ENCODE measurements at places on chromosomes 4 and X.

DNA sequence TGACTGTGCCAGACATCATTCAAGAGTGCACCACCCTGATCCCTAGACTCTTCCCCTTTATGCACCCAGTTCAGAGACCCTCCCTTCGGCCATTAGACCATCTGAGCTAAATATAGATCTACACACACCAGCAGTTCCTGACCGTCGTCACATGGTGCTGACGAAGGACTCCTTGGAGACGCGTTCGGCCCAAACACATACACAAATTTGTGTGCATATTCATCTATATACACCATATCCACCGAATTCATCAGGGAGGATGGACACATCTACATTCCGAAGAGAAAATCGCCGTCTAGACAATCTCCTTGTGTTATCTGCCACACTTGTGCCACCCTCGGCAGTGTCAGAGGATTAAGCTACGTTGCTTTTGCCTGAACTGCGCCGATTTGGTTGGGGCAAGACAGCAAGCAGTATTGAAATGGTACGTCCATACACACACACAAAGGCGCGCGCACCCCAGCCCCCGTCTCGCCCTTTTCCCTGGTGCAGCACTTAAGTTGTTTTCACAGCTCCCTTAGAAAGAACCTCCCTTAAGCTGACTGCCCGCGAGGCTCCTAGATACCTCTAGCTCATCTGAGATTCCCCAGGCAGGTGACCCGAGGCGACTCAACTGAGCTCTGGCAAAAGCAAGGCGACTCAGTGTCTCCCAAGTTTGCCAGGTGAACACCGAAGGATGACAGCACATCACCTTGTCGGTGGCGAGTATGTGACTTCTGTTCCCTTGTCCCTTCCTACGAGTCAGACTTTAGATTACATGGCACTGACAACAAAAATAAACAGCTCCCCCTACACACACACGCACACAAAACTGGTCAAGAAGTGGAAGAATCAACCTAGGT is 1.0 kb downstream of the RASGEF1B start:
- no peak for DNase-seq

GRCh38 chr4:91525621-91526020 is 778.1 kb upstream of the GRID2 start:
- no peak for DNase-seq

- DNase-seq = no peak
Measured at GRCh38 chrX:17012465-17012864, 66.0 kb downstream of the REPS2 start.

DNA sequence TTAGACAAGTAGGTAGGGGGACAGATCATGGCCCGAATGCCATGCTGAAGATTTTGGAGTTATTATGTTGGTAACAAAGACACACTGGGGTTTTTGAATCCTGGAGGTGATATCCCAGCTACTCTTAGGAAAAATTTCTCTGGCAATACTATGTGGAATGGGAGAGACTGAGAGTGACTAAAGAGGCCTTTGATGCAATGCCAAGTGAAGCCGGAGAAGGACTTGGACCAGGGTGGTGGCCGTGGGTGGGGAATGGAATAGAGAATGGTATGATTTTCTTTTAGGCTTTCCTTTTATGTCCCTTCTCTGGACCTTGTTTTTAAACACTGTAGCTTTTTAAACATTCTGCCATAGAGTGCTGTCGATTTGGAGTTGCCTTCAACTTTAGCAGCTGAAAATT is 141.6 kb downstream of the DCLK2 start:
- no peak for DNase-seq

DNA sequence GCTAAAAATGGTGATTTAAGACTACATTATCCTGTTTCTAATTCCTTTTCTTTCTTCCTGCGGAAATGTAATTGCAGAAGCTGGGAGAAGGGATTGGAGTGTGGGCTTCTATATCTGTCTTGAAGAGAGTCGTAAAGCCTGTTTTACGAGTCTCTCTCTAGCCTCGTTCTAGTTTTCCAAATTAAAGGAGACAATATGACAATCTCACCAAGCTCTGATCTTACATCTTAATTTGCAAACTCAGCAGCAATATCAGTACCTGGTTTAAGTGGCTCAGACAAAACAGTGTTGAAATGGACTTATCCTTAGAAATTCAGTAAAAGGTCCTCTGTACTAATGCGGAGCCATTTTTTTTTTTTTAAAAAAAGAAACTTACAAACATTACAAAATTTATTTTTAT is 349.5 kb upstream of the HAND2 start:
- no peak for DNase-seq

- no peak for DNase-seq
Measured at GRCh38 chr4:158782551-158783360, 13.9 kb downstream of the FNIP2 start.

DNA sequence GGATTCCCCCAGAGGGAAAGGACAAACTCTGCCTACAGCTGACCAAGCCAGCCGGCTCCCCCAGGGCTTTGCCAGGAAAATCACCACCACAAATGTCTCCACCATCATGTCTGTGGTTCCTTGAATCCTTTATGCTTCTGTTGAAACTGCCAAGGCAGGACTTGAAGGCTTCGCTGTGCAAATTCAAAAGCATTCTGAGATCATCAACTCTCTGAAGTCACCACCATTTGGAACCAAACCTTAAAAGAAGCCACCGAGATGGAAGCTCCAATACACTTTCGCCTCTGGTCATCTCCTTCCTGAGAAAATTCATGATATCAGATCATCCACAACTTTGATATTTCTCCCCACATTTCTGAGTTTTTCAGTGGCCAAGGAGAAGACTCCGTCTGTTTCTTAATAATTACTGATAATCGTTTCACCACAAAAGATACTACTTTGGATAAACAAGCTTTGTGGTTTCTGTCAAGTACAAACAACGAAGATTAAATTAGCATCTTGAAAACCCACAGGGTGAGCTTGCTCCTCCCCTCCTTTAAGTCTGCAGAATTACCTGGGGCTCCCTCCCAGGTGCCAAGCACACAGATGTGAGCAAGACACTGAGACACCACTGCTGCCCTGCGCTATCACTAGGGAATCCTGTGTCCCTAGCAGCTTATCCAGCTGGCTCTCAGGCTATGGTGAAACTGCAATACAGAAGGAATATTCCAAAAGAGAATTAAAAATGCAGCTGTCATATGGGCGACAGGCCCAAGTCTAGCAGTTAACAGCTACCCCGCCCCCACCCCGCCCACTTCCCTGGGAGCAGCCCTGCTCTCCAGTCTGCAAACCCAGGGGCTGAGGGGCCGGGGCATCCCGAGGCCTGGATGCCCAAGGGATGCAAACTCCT is 125.0 kb upstream of the TBL1X start:
- DNase-seq = no peak

- no peak for DNase-seq
Measured at GRCh38 chrX:154373340-154374306, 811 bp downstream of the FLNA start.

- no peak for DNase-seq
Measured at GRCh38 chr4:184147858-184148737, 69.6 kb downstream of the ENPP6 start.

DNA sequence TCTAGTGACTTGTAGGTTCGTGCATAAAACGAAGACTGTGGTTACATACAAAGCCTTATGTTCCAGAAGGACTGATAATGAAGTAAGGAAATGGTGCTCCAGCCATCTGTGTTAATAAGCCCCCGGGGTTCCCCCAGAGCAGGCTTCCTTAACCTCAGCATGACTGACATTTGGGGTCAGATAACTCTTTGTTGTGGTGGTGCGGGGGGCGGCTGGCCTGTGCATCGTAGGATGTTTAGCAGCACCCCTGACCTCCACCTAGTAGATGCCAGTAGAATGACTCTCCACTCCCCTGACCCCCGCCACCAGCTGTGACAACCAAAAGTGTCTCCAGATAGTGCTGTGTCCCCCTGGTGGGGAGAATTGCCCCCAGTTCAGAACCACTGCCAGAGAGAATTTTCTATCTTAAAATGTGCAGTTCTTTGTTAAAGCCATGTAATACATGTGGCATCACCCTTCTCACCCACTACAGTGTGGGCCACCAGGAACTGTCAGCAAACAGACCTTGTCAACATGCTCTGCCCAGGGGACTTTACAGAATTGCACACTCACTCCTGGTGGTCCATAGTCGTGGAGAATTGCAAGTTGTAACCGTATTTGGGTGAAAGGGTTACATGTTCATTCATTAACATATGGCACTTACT is 7.5 kb downstream of the SH3KBP1 start:
- DNase-seq = no peak

- no peak for DNase-seq
Measured at GRCh38 chr4:48467891-48468290, 15.3 kb upstream of the SLC10A4 start.

DNA sequence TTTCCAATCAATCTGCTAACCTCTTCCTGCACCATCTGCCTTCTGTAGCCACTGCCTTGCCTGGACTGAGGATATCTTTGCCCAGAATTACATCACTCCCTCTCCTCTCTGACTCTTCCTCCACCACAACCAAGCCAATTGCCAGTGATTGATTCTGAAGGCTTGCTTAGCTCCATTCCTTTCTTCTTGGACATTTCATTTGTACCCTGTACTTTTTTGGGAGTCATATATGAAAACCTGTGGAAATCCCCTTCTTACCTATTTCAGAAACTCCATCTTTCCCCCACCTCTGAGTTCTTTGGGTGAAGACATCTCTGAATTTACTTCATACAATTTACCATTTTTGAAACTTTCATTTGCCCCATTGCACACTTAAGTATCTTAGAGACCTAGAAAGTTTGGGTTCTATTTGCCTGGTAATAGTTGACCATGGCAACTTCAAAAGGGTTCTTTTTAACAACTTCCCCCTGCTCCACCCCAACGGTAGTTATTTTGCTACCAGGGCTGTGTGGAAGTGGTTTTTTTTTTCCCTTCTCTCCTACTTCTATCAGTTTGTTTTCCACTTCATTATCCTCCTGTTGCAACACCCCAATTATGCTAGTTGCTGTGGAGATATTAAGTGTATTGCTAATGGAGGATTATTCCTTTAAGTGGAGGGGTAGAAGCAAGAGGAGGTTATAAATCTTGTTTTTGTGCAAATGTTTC is 14.3 kb downstream of the SGMS2 start:
- DNase-seq = no peak

GRCh38 chr4:64903986-64904385 is 494.7 kb upstream of the TECRL start:
- DNase-seq = no peak

DNA sequence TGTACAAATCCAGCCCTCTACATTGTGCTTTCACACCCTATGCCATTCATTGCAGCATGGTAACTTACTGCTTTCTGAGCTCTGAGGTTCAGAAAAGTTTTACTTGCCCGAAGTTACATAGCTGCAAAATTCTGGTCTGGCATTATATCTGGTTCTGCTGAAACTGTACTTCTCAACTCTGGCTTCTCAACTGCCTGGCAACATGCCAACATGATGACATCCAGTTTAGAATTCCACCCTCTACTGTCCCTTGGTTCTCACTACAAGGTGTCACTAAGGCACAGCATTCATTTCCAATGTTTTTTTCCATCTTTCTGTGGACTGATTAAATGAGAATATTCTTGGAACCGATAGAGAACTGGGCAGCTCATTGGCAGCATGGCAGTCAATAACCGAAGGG is 242.9 kb upstream of the PRPS2 start:
- DNase-seq = no peak

DNA sequence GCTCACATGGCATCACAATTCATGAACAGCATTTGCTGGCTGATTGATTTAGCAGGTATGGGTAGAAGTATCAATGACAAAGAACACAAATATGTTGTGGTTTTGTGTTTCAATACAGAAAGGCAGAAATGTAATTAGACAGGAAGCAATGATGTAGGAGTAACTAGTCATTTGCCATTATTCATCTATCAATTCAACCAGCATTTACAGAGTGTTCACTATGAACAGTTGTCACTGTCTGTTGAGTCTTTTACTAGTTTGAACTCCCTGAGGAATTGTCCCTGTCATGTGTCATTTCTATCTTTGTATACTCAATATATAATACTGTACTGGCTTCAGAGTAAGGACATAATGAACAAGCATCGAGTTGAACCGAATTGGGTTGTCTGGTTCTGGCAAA is 51.5 kb upstream of the ARHGAP24 start:
- DNase-seq = no peak

- DNase-seq = no peak
Measured at GRCh38 chr4:76055016-76055415, 19.1 kb upstream of the CXCL11 start.

- no peak for DNase-seq
Measured at GRCh38 chrX:20118065-20118824, 1.5 kb upstream of the MAP7D2 start.

- DNase-seq = no peak
Measured at GRCh38 chrX:13223868-13224567, 95.8 kb downstream of the ATXN3L start.

DNA sequence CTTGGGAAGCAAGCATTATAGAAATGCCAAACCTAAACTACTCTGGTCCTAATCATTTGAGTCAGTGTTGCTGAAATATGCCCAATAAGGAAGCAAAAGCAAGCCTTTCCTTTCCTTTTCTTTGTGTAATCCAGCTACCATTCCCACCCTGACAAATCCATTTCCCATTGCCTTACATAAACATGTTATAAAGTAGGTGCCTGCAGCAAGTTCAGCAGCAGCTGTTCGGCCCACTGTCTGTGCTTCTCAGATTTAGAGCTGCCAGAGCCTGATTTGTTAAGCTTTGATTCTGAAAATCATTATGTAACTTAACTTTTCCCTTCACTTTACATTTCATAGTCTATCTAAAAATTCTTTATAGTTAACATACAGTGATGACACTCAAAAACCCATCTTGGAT is 148.6 kb downstream of the EPHA5 start:
- DNase-seq = no peak

- DNase-seq = no peak
Measured at GRCh38 chr4:137538526-137538925, 6.2 kb upstream of the PCDH18 start.

DNA sequence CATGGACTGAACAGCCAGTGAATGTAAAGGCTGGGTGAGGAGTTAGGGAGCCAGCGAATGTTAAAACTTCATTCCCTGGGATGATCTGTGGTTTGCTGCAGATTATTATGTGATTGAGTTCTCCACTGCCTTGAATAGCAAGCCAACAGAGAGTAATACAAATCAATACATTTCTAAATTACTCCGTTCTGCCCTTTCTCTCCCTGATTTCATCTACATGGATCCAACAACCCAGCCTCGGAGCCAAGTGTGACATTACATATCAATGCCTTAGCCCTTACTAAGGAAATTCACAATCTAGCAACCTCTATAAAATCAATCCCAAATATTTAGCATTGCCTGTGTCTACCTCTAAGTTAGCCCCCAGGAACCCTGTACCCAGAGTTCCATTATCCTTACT is 11.0 kb downstream of the HSD17B13 start:
- DNase-seq = no peak

DNA sequence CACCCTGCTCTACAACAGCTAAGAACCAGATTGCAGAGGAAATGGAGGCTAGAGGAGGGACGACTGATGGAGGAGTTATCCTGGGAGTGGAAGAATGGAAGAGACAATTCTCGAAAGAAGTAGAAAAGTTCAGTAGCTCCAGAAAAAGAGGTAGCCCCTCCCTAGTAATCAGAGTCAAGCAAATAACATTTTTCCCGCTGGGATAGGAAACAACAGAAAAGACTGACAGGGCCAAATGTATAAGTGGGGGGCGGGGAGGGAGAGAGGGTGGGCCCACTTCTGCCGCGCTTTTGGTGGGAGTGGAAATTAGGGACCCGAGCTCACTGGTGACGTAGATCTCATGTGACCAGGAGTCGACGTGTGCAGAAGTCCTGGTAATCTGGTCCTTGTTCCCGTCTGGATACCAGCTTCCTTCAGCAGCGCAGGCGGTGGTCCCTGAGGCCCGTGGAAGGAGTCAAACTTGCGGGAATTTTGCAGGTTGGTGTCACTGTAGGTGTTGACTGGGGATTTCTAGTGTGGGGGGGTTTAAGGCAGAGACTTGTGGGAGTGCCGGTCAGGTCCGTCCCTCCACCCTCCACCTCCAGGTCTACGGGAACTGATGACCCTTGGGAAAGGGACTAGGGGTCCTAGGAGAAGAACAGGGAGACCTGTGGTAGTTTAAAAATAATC is at the start of gene TCEAL9:
Gene TCEAL9, plus strand, starts transcription at position 377 of the 669 bp plus-strand sequence. CDS start 1,179 bp downstream, outside the sequence.
- no peak for DNase-seq
